Effector CD4-positive, alpha-beta T cell (primary cell): ENCODE measurements at places on chromosomes 12 and 14.

DNA sequence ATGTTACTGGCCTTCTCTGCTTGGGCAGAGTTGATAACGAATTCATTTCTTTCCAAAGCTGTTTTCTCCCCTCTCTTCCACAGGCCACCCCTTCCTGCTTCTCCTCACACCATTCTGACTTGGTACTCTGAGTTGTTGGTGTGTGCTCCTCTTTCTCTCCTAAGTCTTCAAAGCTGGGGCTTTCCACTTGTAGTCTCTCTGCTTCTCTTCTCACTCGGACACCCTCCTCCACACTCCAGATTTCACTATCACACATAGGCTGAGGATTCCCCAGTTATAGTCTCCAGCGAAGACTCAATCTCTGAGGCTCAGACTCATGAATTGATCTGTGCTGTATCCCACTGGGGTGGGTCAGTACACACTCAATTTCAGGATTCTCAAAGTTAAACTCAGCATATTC lies 201.0 kb downstream of the SSPN start:
- DNase-seq = no peak

- DNase-seq = no peak
These were observed 6.7 kb upstream of the ALDH2 start for GRCh38 chr12:111759991-111760390.

DNA sequence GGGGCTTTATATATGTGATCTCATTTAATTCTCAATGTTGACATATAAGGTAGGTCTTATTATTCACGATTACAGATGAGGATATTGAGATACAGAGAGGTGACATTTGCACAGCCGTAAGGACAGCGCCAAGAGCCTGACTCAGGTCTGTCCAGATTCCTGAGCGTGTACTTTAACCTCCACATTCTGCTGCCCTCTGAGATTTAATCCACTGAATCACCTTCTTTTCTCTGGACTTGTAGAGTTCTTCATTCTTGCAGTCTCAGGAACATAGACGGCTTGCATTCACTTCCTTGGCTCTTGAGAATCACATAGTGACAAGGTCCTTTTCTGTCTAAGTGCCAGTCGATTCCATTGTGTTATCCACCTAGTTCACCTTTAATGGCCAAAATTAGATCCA lies 141.0 kb upstream of the ARHGAP5 start:
- DNase-seq = no peak

- no peak for DNase-seq
These were observed 7.6 kb upstream of the PRPF40B start for GRCh38 chr12:49615725-49616124.

GRCh38 chr12:54349679-54350078 lies 14.6 kb downstream of the GPR84 start:
- no peak for DNase-seq

DNA sequence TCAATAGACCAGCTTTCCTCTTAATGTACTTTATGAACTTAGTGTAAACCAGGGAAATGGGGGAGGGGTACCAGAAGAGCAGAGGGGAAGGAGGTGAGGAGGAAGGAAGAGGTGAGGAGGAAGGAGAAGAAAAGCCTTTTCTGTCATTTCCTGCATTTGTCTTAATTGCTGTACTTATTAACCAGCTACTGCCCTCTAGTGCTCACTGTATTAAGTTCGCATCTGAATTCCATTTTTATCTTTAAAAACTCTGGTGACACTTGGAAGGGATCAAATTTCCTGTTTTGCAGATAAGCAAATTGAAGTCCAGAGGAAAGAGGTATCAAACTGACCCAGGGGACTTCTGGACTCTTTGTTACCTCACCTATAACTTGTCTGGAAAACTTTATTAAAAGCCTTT lies 22.2 kb downstream of the MANSC1 start:
- DNase-seq = peak; percentile 7

- DNase-seq = no peak
These were observed 271.2 kb downstream of the EGLN3 start for GRCh38 chr14:33679461-33680225.

DNA sequence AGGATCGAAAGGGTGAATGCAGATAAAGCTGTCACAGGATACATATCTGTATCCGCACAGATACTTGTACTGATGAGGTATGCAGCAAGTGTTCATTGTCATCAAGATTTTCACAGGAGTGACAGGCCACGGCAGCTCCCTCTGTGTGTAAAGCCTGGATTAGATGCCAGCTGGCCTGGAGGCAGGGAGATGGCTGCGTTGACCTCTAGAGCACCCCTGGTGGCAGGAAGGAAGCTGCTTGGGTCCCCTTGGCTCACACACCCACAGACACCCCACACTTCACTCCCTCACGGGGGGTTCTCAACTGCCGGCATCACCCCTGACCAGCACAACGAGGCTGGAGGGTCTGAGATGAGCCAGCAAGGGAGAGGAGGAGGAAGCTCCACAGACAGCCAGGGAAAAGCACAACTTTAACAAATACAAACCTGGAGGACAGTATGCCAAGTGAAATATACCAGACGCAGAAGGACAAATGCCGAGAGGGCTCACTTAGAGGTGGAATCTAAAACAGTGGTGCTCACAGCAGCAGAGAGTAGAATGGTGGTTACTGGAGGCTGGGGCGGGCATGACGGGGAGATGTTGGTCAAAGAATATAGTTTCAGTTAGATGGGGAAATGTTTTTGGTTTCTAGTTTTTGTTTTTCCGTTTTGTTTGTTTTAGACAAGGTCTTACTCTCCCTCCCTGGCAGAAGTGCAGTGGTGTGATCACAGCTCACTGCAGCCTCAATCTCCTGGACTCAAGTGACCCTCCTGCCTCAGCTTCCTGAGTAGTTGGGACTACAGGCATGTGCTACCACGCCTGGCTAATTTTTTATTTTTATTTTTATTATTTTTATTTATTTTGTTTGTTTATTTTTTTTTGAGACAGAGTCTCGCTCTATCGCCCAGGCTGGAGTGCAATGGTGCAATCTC lies 45.7 kb downstream of the TEAD4 start:
- DNase-seq = no peak

- DNase-seq = no peak
These were observed 105.4 kb downstream of the FBXL14 start for GRCh38 chr12:1488908-1489381.
